Aorta (tissue), 5 donors: ENCODE measurements at places on chromosomes 6 and 20. TPM values are rescaled to one million over a fixed set of nuclear protein-coding genes. Genes with fewer than 3 reads are reported as not detected.

The ZNF334 gene
- 0.92 TPM for polyA plus RNA-seq

The E2F1 gene
- 1.6 TPM for polyA plus RNA-seq

- H3K36me3 ChIP-seq, result peaks cover 23% of the 10 kb centered on the region
- no peaks in the 10 kb centered on the region for H3K4me1 ChIP-seq
- H3K27me3 ChIP-seq, result no peaks in the 10 kb centered on the region
- DNase-seq, result no peak
These were observed 15.3 kb upstream of the ZBTB9 start for GRCh38 chr6:33438978-33439594.

The IMPG1 gene
- 0.03 TPM for polyA plus RNA-seq

The ENPP3 gene
- 0.41 TPM for polyA plus RNA-seq

- no peak overlapping the region for H3K27ac ChIP-seq
- DNase-seq, result no peak
- no peaks in the 10 kb centered on the region for H3K36me3 ChIP-seq
These were observed 260.7 kb upstream of the PLCB4 start for GRCh38 chr20:8808202-8808535.

DNA sequence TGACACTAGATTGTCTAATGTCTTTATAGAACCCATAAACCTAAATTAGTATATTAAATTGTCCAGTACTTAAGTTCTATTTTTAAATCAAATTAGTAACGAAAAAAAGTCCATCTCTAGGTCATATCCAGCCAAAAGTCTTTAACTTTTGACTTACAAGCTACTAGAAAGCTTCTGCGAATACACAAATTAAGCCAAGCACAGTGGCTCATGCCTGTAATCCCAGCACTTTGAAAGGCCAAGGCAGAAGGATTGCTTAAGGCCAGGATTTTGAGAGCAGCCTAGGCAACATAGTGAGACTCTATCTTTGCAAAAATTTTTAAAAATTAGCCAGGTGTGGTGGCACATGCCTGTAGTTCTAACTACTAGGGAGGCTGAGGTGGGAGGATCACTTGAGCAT is 420.4 kb upstream of the PLCB4 start:
- no peak overlapping the region for H3K4me3 ChIP-seq
- no peaks in the 10 kb centered on the region for H3K4me1 ChIP-seq
- DNase-seq, result no peak
- no peaks in the 10 kb centered on the region for H3K27me3 ChIP-seq
- no peaks in the 10 kb centered on the region for H3K36me3 ChIP-seq

The TNXB gene
- polyA plus RNA-seq, result 86.1 TPM

DNA sequence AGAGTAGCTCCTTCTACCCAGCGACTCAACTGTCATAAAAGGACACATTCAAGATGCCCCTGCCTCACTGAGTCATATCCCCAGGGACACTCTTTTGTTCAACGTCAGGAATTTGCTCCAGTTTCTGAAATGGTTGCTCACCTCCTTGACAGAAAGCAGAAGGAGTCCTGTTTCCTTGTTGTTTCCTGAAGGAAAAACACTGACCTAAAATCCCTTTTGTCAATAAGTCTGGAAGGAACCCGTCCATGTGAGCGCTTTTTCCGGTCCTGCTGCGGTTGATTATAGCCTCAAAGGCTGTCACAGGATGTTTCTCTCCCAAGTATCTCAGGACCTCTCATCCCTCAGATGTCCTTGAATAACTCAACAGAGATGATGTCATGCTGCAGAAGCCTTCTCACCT is 113.6 kb upstream of the PLEKHG1 start:
- H3K27ac ChIP-seq, result no peak overlapping the region
- H3K4me3 ChIP-seq, result no peak overlapping the region
- H3K36me3 ChIP-seq, result no peaks in the 10 kb centered on the region
- no peaks in the 10 kb centered on the region for H3K4me1 ChIP-seq
- DNase-seq, result no peak
- no peaks in the 10 kb centered on the region for H3K27me3 ChIP-seq

GRCh38 chr20:32079655-32080109 is 27.6 kb downstream of the HCK start:
- H3K36me3 ChIP-seq, result no peaks in the 10 kb centered on the region
- H3K4me3 ChIP-seq, result no peak overlapping the region
- no peaks in the 10 kb centered on the region for H3K27me3 ChIP-seq
- no peaks in the 10 kb centered on the region for H3K4me1 ChIP-seq
- H3K27ac ChIP-seq, result no peak overlapping the region

The DAAM2 gene
- 30.4 TPM for polyA plus RNA-seq

The C6orf132 gene
- polyA plus RNA-seq, result 30.7 TPM

The TNFRSF21 gene
- polyA plus RNA-seq, result 6.0 TPM
